Stimulated activated CD4-positive, alpha-beta T cell treated with anti-CD3 and anti-CD28 coated beads, Interleukin-1b, Interleukin-23, amount 100 ng/mL, for 48 hours (primary cell): ENCODE measurements at places on chromosomes 3 and 15.

- DNase-seq: no peak
Observed at GRCh38 chr15:40050788-40051470, 11.9 kb upstream of the SRP14 start.

GRCh38 chr3:177516158-177517011, 319.1 kb upstream of the TBL1XR1 start:
- no peak for DNase-seq

GRCh38 chr3:149534671-149535332, 60.3 kb downstream of the TM4SF4 start:
- no peak for DNase-seq

DNA sequence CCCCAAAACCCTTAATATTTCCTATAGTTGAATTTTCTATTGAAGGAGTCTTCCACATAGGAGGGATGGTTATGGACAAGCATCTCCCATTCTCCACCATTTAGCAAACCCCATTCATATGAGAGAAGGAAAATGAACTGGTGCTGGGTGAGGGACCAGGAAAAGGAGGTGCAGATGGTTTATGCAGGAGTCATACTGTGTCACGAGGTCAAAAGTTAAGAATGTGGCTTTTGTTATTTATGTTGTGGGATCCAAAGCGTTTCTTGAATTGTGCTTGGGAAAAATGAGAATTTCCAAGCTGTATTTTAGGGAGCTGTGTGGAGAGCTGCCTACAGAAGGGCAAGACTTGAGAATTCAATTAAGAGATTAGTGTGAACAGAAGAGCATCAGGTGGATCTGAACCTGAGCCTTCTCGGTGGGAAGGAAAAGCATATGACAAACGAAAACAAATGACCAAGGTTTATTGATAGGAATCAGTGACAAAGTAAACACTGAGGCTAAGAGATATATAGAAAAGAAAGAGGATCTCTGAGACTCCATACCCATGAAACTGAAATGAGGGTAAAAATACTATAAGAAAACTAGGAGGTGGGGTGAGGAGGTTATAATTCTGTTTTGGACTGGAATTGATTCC, 473.3 kb upstream of the NR2F2 start:
- no peak for DNase-seq

- DNase-seq: no peak
Observed at GRCh38 chr3:110567029-110567428, 504.6 kb upstream of the NECTIN3 start.

DNA sequence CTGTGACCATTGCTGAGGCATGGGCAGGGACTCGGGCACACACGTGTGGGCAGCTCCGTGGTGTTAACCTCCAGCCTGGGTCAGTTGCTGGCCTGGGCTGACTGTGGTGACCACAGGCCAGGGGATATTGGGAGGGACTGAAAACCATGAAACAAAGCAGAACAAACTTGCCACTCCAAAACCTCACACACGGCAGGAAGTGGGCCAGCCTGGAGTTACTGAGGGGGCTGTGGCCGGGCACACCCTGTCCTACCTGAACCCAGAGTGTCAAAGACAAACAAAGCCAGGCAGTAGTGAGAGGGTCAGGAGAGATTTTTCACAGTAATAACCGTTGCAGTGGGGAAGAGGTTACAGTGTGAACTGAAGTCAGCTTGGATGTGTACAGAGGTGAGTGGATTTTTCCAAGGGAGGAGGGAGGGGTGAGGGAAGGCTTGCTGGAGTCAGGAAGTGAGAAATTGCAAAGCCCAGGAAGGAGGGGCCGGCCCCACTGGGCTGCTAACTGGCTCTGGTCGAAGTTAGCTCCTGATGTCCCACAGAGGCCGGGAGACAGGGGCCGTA, 40.0 kb upstream of the ATP10A start:
- DNase-seq: no peak

GRCh38 chr3:147015334-147015733, 391.0 kb downstream of the ZIC4 start:
- DNase-seq: no peak

- DNase-seq: no peak
Observed at GRCh38 chr3:100456745-100457144, 35.7 kb upstream of the TMEM45A start.

GRCh38 chr3:13132731-13133410, 59.6 kb upstream of the IQSEC1 start:
- DNase-seq: no peak

- DNase-seq: no peak
Observed at GRCh38 chr3:47978386-47978785, 37.8 kb downstream of the MAP4 start.

DNA sequence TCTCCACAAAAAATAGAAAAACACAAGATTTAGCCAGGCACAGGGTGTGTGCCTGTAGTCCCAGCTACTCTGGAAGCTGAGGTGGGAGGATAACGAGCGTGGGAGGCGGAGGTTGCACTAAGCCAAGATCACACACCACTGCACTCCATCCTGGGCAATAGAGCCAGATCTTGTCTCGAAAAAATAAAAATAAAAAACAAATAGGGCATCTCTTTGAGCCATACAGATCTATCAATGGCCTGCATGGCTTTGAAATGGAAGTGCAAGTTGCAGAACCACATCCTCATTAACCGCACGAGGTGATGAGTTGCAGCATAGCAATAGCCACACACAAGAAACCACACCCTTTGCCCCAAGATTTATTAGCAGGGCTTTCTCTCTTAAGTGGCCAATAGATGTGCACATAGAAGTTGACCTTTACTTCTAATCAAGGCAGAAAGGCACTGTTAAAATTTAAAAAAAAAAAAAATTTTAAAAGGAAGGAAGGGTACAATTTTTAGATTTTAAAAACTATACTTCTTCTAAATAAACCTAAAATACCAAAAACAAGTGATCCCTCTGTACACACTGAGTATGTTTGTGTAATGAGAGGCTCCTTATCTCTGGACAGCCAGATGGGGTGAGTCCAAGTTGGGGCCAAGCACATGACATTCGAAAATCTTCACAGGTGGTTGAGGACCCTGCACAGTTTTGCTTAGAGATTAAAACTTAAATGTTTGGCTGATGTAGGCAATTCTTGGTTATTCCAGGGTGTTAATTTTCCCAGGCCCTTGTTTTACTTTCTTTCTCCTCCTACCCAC, 53.4 kb downstream of the FILIP1L start:
- DNase-seq: no peak

DNA sequence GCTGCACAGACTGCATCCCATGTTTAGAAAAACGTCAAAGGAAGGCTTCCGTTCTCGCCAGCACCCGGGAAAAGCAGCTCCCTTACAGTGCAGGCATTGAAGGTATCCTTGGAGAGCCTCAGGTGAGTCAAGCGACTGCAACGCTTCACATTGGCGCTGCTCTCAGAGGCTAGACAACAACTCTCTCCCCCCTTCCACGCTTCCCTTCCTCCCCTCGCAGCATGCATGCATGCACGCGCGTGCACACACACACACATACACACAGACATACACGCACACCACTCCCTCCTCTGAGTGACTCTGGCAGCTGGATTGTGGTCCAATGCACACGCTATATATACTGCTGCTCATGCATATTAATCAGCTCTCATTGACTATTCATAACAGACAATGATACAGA, 191.1 kb downstream of the PDZRN3 start:
- DNase-seq: no peak

GRCh38 chr3:11624704-11625375, 18.9 kb downstream of the VGLL4 start:
- DNase-seq: no peak

DNA sequence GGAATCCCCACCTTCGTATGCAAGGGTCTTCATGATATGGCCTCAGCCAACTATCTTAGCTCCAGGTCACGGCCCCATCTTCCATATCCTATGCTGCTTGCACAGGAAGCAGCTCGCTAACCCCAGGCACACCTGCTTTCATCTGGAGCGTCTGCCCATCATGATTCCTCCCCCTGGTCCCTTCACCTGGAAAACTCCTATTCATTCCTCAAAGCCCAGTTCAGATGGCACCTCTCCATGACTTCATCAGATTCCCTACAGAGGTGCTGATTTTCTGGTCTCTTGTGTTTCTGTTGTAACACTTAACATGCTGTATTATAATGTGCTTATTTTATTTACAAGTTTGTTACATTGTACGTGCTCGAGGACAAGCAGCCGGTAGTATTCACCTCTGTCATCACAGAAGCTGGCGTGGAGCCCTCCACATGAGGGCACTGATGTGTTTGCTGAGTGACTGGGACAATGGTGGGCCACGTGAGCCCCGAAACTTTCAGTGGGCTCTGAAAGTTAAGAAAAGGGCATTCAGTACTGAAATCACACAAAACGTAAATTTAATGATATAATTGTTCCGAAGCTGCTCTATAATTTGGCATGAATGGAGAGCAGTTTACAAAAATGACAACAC, 16.2 kb downstream of the MUC20 start:
- DNase-seq: no peak

DNA sequence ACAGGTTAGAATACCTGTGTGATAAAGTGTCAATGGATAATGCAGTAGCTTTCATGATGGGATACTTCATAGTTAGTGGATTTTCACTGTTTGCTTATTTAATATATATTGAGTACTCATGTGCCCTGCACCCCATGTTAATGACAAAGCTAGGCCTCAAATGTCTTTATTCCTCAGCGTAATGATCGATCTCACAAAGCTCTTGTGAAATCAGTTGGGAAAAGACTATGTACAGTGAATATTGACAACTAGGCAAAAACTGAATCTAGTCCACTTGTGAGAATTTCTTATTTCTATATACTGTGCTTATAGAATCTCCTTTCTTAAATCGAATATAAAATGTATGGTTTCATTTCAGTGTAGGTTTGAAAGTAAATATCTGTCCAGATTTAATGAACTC, 17.9 kb downstream of the SMC4 start:
- no peak for DNase-seq

DNA sequence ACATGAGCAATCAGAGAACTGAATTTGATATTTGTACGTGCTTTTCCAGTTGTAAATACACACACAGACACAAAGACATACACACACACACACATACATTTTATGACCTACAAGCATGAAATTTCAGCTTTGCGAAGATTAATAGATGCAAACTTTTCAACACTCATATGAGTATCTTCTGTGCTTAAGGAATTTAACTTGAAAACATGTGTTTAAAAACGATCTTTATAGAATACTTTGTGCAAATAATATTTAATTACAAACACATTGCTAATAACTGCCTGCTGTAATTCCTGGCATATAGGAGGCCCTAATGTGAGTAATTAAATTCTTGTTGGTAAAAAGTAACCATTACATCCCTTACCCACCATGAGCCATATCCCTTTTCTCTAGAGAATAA, 107.7 kb upstream of the PLSCR5 start:
- DNase-seq: no peak

DNA sequence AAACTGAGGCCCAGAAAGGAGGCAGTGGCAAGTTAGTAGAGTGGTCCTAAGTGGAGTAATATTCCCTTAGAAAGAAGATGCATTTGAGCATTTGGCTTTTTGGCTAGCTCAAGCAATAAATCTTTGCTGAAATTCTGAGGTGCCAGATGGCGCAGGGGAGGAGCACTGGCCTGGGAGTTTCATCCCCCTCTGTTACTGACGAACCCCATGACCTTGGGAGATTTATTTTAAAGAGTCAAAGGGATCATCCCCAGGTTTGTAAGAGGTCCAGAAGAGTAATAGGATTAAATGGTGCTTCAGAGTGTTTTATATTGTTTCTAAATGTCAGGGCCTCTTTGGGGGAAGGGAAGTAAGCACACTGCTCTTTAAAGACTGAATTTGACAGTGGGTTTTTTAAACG, 85.1 kb upstream of the PIAS1 start:
- no peak for DNase-seq

DNA sequence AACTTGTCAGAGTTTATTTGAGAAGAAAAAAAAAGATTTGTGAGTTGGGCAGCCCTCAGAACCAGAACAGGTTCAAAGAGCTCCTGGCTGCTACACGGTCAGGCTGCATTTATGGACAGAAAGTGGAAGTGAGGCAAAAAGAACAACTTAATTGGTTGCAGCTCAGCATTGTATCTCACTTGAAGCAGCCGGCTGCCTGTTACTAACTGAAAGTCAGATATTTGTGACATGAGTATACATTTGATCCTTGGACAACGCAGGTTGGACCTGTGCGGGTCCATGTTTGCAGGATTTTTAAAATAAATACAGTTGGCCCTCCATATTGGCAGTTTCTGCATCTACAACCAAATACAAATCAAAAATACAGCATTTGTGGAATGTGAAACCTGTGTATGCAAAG, 7.5 kb upstream of the ALDH1L1 start:
- DNase-seq: no peak

DNA sequence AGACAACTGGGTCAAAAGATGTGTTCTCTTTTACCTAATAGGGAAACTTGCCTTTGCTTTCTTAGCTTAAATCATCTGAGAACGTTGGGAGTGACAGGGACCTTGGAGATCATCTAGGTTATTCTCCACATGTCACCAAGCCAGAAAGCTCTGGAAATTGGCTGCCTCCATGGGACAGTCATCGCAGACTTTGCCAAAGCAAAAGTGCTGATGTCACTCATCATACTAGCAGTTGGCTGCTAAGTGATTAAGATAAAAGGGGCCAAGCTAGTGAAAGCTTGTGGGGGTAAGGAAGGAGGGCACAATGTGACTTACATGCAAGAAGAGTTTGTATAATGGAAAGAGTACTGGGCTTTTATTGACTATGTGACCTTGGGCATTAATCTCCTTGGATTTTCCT, 198.0 kb upstream of the PFN2 start:
- DNase-seq: no peak

- DNase-seq: no peak
Observed at GRCh38 chr3:185767002-185767688, 57.7 kb downstream of the IGF2BP2 start.

- no peak for DNase-seq
Observed at GRCh38 chr3:110815008-110815583, 256.5 kb upstream of the NECTIN3 start.

- DNase-seq: peak; percentile 9
Observed at GRCh38 chr15:73052653-73053397, 562 bp downstream of the NEO1 start.

GRCh38 chr3:188060840-188061544, 93.0 kb upstream of the LPP start:
- DNase-seq: peak; percentile 67

DNA sequence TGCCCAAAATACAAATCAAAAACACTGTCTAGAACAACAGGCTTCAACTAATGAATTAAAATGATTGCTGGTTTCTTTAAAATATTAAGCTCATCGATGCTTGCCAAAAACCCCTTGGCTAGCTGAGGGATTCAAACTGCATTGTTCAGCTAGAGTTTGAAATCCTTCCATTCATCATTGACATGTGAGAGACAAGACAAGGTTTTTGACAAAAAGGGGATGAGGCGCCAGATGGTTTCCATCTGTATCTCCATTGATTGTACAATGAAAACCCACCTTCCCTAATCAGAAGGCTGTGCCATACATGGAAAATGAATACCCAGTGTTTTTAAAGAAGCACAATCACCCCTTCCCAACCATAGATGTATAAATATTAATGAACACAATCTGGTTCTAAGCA, 67.8 kb downstream of the THRB start:
- no peak for DNase-seq

DNA sequence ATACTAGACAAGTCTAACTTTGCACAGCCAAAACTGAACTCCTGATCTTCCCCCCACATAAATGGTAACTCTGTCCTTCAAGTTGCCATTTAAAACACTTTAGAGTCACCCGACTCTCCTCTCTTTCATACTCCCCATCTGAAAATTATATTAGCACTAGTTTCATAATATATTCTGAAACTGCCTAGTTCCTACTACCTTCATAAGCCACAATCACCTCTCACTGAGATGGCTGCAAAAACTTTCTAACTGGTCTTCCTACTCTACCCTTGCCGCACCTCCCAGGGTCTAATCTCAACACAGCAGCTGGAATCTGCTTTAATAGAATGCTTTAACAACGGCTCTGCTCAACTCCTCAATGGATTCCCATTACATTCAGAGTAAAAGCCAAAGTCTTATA, 55.0 kb downstream of the GLB1 start:
- no peak for DNase-seq

- DNase-seq: peak; percentile 8
Observed at GRCh38 chr3:4776980-4777581, 202.2 kb upstream of the BHLHE40 start.
